H4 (cell line): ENCODE measurements at places on chromosomes 4 and X. TPM values are rescaled to one million over a fixed set of nuclear protein-coding genes. Genes with fewer than 3 reads are reported as not detected.

The ESX1 gene
- 0.39 and 1.2 TPM in 2 replicates for total RNA-seq

The UGT2B15 gene
- total RNA-seq = not detected in 2 replicates

The GDPD2 gene
- not detected in 2 replicates for total RNA-seq

The HTR2C gene
- total RNA-seq = not detected in 2 replicates

The KCND1 gene
- total RNA-seq = 0.12 TPM in 1 of 2 replicates, not detected in the other

DNA sequence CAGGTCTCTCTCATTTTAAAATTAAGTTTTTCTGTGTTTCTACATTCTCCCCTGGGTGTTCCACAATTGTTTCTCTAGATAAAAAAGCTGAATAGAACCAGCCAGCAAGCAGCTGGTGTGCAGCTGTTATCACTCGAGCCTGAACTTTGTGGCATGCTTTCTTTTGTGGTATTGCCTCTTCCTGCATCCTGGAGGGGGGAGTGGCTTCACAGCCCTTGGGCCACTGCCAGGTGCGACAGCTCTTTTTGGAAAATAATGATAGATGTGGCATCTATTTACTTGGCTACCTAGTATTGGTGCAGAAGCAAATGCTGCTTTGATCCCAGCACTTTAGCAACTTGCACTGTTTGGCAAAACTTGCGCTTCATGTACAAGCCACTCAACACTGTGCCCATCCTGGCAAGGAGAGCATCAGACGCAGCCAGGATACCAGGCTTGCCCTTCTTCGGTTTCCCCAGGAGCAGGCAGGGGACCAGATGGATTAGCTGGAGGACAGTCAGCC lies 69.4 kb downstream of the HMGB2 start:
- peak; percentile 87 for DNase-seq

- peak; percentile 27 for DNase-seq
Measured at GRCh38 chr4:24971192-24971591, 58.4 kb upstream of the CCDC149 start.

GRCh38 chr4:182141061-182141460 lies 102.1 kb upstream of the TENM3 start:
- no peak for DNase-seq

DNA sequence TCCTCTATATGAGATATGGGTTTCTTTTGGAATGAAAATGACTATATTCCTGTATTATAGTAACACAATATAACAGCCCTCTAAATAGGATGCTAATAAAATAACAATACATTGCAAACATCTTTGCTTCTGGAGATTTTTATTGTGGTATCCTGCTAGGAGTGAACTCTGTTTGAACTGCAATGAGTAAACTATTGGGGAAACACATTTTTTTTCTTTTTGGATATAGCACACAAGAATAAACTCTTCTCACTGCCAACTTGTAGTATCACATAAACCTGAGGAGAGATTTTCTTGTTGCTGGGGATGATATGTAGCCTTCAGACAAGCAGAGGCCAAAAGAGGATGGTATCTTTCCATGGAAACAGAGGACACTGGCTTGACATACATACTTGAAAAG lies 238.2 kb downstream of the C4orf33 start:
- DNase-seq = no peak

GRCh38 chr4:71406459-71406963 lies 67.7 kb downstream of the SLC4A4 start:
- DNase-seq = no peak

DNA sequence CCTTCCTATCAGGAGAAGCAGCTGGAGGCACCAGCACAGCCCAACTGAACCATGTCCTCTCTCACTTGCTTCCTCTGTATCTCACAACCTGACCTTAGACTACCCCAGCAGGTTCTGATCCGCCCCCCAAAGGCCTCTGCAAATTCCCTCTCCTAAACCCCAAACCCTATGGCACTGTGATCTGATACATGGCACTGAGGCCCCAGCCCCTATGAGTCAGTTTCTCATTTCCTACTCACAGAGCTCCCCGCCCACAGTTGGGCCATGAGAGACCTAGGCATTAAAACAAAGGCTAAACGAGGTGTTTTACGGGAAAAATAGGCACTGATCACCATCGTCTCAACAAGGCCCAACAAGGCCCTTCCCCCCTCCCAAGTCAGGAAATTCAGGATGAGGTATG lies 19.1 kb downstream of the SASH3 start:
- no peak for DNase-seq

- DNase-seq = no peak
Measured at GRCh38 chr4:73619346-73619745, 890 bp downstream of the RASSF6 start.

GRCh38 chr4:7347981-7348380 lies 86.7 kb downstream of the PSAPL1 start:
- no peak for DNase-seq

DNA sequence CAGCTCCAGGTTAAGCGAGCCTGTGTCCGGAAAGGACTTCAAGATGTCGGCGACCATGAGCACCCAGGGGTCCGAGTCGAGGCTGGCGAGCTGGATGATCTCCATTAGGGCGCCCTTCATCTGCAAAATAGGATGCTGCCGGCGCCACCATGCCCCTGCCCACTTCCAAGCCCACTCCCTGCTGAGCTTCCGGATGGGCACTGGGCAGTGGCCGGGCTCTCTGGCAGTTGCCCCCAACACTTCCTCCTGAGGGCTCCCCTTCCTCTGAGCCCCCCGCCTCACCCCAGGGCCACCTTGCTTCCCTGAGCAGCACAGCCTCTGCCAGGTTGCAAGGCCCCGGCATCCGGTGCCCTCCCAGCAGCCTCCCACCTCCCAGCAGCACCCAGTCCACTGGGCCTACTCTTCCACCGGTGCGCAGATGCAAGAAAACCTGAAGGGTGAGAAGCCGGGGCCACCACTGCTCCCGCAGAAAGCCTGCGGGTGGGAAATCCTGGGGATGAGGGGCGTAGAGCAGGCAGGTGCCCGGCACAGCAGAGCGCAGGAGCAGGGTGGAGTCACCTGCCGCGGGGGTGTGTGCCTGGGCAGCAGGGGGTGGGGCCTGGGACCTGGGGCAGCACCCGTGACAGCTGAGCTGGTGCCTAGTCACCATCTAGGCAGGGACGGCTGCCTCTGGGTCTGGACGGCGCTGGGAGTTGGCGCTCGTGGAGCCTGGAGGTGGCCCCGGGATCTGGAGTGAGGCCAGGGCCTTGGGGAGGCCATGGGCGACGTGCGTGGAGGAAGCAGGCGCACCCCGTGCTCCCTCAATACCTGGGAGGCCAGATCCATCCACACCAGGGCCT lies 17.0 kb downstream of the NELFA start:
- no peak for DNase-seq

- DNase-seq = peak; percentile 65
Measured at GRCh38 chr4:180617196-180617595, 1626.0 kb upstream of the TENM3 start.

DNA sequence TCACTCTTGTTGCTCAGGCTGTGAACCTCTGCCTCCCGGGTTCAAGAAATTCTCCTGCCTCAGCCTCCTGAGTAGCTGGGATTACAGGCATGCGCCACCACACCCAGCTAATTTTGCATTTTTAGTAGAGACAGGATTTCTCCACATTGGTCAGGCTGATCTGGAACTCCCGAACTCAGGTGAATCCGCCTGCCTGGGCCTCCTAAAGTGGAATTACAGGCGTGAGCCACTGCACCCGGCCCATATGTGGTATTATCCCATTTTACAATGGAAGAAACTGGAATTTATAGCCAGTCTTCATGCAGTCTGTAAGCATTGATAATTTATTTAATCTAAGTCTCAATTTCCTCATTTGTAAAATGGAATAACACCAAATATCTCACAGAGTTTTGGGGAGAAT lies 161.8 kb downstream of the GABRB1 start:
- DNase-seq = no peak

- DNase-seq = no peak
Measured at GRCh38 chr4:71938776-71939175, 93.0 kb upstream of the NPFFR2 start.

GRCh38 chr4:38967260-38968095 lies 64.7 kb downstream of the TMEM156 start:
- peak; percentile 93 for DNase-seq

DNA sequence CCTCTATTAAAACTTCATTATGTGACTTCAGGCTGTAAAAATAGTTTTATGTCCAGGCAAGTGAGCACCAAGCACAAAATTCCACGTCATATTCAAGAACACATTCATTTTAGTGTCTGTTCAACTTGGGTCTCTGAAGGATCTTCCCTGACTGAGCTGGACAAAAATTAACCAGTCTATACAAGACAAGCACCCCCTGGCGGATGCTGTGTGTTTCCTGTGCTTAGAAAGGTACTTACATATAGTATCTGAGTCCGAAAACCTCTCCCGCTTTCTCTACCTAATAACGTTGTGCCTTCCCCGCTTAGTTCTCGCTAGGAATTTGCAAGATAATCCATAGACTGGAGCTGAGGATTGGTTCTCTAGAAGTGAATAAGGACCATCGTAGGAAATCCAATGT lies 2214.5 kb upstream of the TENM3 start:
- peak; percentile 49 for DNase-seq
